ENCODE measurements at places on chromosomes 13 and 19.
A peak's percentile ranks its signal among the peaks of the same experiment; 100 is the strongest.

DNA sequence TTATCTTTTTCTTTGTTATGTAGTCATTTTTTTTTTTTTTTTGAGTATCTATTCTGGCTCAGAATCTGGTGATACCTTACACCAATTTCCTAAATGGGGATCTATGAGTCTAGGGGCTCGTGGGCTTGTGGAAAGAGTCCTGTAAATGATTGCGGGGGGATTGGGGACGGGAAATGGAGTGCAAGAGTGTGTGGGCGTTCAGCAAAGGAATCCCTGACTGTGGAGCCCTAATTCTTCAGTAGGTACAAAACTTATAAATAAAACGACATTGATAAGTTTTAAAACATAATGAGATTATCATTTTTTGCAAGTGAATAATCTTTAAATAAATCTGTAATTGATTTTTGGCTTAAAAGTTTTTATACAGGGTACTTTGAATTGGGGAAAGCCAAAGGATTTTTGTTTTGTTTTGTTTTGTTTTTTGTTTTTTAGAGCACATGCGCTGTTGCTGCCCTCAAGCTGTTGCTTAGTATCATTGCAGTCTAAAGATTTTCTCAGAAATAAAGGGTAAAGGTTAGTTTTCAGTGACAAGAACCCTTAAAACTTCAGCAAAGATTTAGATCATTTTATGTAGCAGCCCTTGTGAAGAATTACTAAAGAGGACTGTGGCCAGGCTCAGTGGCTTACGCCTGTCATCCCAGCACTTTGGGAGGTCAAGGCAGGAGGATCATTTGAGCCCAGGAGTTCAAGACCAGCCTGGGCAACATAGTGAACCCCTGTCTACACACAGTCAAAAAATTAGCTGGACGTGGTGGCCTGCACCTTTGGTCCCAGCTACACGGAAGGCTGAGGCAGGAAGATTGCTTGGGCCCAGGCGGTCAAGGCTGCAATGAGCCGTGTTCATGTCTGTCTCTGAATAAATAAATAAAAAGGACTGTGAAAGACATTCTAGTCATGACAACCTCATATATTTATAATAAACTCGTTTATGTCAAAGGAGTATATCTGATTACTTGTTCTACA lies 1.7 kb downstream of the ERCC5 start:
- DNase-seq, result peak; percentile 70

- DNase-seq, result peak; percentile 34
Measured at GRCh38 chr19:7294558-7295212, 471 bp upstream of the INSR start.

- DNase-seq, result no peak
Measured at GRCh38 chr13:24717217-24717616, 37.0 kb downstream of the ATP12A start.

GRCh38 chr13:29677627-29678026 lies 82.1 kb upstream of the SLC7A1 start:
- DNase-seq, result no peak

GRCh38 chr19:28169168-28169887 lies 1043.6 kb downstream of the UQCRFS1 start:
- DNase-seq, result no peak

- peak; percentile 43 for DNase-seq
Measured at GRCh38 chr19:42081584-42082203, 5.7 kb downstream of the ZNF574 start.

DNA sequence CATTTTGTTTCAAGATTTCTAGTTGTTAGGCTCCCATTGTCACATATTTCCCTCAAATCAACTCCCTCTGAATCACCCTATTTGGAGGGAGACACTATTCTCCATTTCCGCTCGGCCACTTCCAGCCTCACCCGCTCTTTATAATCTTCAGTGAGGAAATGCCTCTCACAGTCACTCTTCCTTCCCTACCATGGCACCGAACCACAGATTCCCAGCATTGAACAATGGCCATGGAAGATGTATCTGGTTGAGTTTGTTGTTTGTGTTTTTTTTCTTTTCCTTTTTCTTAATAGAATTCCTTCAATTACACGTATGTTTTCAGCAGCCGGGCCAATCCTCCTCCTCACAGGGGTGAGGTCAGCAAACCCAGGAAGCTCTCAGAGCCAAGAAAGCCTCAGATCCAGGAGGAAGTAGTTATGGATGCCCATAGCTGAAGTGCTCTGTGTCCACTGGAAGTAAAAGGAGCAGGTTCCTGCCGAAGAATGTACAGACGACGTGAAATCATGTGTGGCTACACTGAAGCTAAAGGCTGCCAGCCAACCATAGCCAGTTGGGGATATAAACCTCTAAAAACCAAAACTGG lies 472.1 kb downstream of the FOXO1 start:
- DNase-seq, result peak; percentile 20

- DNase-seq, result no peak
Measured at GRCh38 chr19:38115271-38115802, 108.7 kb downstream of the DPF1 start.

DNA sequence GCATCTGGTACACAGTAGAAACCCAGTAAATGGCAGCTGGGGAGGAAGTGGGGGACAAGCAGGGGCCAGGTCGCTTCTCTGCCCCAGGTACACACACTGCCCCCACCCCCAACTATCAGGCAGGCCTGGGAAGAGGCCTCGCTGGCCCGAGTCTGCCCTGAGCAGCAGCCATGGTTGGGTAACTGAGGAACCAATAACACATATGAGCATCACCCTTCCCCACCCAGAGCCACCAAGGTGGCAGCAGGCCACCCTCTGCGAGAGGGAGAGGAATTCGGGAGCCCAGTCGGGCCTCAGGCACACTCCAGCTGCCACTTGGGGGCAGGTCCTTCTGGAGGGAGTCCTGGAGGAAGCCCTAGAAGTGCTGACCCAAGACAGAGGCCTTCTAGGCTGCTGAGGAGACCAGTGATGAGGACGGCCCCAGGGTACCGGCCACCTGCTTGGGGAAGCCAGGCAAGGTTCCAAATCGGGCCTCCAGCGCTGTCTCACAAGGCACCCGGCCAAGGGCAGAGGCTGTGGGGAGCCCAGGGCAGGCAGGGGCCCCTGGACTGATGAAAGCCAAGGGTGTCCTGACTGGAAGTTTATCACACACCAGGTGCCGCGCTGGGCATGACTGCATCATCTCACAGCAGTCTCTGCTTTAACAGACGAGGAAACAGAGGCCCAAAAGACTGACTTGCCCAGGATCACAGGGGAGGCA lies 14.0 kb upstream of the KPTN start:
- DNase-seq, result no peak

GRCh38 chr19:4556597-4557127 lies 2.8 kb downstream of the SEMA6B start:
- no peak for DNase-seq

GRCh38 chr19:34308381-34309367 lies 54.3 kb downstream of the GARRE1 start:
- no peak for DNase-seq

DNA sequence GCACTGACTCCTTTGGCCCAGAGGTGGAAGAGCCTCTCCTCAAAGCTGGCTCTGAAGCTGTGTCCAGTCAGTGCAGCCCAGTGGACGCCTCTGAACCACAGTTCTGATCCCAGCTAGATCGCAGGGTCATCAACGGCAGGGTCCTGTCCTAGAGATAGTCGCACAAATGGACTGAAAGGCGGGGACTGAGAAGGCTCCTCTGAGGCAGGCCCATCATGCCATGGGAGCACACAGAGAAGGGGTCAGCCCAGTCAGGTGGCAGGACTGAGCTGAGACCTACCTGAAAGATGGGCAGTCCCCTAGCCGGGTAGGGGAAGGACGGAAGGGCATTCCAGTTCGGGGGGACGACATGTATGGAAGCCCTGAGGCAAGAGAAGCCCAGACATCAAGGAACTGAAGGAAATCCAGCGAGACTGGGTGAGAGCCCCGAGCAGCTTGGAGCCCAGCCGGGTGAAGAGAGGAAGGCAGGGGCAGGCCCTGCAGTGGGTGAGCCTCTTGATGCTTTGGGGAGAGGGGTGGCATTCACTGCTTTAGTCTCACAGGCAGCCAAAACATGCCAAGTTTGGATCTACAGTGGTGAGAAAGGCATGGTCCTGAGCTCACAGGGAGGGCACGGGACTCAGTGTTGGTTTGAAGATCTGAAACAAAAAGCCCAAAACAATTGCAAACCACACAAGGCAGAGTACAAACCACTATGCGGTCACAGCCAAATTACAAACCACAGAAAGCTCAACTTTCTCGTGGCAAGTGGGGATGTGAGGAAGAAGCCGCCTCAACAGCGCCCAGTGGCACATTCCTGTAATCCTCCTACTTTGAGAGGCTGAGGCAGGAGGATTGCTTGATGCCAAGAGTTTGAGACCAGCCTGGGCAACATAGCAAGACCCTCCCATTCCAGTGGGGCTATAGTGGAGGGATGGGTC lies 10.0 kb downstream of the CALM3 start:
- DNase-seq, result peak; percentile 71

DNA sequence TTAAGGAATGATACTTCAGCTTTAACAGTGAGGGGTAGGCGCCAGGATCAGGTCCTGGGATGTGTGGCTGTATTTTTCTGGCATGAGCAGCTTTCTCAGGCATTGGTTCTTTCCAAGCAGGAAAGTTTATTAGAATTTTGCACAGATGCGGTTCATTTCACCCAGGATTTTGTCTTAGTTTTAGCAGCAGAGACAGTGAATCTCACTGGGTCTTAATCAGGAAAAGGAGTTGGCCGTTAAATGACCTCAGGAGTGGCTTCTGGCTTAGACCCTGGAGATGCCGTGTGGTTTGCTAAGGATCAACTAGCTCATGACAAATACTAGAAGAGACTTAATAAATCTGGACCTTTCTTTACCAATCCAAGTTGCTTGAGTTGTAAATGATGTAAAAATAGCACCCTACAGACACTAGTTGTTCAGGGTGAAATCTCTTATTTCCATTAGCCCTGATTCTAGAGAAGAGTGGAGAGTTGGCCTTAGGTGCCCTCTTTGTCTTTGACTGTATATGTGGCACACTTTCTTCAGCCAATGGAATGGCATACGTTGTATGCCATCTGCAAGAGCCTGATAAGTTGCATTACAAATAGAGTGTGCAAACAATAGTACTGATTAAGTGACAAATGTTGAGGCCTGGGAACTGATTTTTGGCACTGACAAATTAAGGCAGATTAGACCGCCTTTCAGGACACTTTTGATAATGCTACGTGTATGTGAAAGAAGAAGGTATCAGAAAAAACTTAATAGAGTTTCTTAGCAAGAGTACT lies 34.0 kb downstream of the LRCH1 start:
- DNase-seq, result no peak

- no peak for DNase-seq
Measured at GRCh38 chr13:29046588-29046987, 226.4 kb downstream of the MTUS2 start.

DNA sequence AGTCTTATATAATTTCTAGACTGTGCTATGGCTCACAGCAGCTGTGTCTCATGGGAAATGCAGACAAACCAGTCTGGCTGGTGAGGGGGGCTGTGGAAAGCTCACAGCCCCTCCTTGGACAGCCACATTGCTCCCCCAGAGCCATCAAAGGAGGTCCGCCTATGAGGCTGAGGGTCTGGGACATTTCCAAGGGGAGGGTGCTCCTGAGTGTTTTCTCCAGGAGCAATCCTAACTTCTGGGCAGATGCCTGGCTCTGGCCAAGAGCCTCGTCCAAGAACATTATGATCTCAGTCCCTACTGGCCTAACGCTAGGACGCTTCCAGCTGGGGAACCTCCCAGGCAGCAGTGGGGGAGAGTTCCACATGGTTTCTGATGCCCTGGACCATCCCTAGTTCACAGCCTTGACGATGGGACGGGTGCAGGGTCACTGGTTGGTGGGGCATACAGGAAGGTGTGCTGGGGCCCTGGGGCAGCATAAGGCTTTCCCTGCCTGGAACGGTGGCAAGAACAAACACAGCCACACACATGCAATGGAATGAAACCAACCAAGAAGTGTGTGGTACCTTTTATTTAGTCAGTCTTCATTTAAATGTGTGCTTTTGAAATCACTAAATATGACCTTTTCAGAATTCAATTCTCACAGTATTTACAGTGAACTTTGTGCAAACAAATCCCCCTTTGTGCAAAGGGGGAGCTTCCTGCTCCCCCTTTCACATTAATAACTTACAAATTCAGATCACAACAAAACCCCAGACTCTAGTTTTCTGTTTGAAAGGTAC lies 60.6 kb downstream of the CDADC1 start:
- peak; percentile 55 for DNase-seq

GRCh38 chr19:41871573-41872383 lies 5.3 kb upstream of the CD79A start:
- no peak for DNase-seq

DNA sequence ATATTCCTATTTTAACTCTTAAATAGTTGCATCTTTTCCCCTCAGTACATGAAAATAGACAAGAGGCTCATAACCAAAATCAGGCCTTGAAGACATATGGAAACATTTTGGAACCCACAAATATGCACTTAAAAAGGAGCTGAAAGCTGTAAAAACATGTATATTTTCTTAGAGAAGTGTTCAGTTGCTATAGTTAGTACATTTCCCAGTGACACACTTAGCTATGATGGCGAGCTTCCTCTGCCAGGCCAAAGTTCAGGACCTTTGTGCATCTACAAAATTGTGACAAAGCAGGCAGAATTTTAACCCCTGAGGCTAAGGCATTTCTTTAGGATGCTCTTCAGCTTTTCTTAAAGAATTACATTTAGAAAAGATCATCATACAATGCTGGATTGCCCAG lies 54.5 kb downstream of the RCBTB2 start:
- peak; percentile 30 for DNase-seq

GRCh38 chr19:14015524-14016035 lies 9.5 kb upstream of the RFX1 start:
- no peak for DNase-seq

DNA sequence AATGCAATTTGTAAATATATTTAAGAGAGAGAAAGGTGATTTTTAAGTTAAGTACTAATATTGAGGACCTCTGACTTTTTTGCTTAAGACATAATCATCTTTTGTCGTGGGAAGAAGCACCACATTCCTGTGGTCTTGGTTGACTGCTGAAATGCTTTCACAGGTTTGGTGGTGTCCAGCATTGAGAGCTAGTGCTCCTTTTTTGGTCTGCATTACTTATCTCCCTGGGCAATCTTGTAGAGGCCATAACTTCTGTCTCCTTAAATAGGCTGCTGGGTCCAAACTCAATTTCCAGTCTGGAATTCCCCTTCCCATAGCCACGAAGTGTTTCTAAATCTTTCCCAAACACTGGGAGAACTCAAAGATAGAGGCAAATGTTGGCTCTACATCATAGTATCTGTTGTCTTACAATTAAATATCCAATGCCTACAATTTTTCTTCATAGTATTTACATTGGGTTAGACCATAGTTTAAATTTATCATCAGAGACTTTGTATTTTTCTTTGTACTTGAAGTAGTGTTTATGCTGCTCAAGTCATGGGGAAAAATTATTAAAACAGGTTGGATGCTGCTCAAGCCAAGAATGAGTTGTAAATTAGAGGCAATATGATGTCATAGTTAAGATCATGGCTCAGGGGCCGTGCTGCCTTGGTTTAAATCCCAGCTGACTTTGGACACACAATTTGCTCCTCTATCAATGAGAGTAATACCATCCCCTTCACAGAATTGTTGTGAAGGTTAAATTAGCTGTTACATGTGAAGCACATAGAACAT lies 105.6 kb downstream of the POSTN start:
- DNase-seq, result peak; percentile 40

DNA sequence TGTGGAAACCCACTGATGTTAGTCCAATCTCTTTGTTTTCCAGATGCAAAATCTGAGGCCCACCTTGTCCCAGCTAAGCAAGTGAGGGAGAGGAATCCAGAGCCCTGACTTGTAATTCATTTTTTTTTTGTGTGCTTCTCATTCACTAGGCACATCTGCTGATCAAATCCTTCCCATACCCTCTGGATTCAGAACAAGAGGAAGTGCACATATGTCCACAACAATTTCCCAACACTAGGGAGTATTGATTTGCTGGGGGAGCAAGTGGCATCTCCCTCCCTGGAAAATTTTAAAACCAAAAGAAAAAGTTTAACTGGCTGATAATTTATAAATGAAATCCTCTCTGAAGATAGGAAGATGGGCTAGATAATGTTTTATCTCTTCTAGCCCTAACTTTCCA lies 94.6 kb upstream of the RFC3 start:
- no peak for DNase-seq
